ENCODE measurements at places on chromosomes 2 and 18.

- DNase-seq = no peak
Observed at GRCh38 chr2:159226059-159226461, 60.4 kb downstream of the WDSUB1 start.

- no peak for DNase-seq
Observed at GRCh38 chr18:74517236-74517630, 17.1 kb upstream of the CNDP1 start.

GRCh38 chr2:202147775-202148174 is 74.7 kb downstream of the KIAA2012 start:
- no peak for DNase-seq

DNA sequence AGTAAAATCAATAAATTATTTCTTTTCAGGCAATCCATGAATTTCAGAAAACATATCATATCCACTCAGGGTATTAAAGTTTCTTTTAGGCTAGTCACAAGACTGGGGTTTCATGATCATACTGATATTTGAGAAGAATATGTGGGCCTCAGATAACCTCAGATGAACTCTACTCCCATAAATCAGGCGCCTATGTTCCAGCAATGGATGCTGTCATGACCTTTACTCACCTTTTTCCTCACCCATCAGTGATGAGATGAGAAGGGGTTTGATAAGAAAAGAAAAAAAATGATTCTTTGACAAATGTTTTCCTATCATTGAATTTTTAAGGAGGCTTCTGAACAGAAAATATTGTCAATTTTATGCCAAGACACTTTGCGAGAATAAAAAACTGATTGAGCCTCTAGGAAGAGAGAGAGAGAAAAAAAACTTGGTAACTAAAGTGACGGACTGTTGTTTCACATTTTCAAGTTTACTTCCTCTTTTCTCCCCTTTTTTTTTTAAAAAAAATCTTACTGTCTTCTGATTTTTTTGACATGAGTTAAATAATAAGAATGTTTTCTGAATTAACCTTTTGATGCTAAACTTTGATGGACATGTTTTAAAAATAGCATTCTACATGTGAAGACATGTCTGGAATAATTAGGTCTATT is 309.1 kb upstream of the MAP2 start:
- no peak for DNase-seq

DNA sequence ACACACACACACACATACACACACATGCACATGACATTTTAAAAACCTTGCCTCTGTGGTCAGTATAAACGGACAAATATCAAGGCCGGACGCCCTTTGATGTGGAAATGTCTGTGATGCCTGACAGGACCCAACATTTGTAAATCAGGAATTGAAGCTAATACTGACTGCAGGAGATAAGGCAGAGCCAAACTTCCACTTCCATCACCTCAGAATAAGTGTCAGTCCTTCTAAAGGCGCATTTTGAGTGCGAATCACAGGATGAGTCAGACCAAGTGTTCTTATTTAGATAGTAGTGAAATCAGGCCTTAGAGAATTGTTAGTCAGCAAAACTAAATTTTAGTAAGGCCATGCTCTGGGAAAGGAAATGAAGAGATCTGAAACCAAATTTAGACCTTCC is 211.7 kb upstream of the LRATD1 start:
- no peak for DNase-seq

DNA sequence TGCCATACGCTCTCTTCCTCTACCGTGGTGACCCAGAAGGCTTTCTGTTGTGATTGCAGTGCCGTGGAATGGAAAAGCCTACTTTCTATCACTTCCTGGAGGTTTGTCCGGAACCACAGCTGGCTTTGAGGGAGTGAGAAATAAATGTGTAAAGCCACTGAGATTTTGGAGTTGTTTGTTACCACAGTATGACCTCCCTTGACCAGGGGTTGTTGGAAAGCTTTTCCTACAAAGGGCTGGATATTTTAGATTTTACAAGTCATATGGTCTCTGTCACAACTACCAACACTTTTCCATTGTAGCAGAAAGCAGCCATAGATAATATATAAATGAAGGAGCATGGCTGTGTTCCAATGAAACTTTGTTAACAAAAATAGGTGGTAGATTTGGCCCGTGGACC is 70.3 kb downstream of the VAPA start:
- no peak for DNase-seq
